ENCODE measurements at places on chromosomes 16 and 17. TPM values are rescaled to one million over a fixed set of nuclear protein-coding genes. Genes with fewer than 3 reads are reported as not detected.

- no peak for DNase-seq
These were observed 272.4 kb downstream of the IRF8 start for GRCh38 chr16:86171329-86171728.

GRCh38 chr16:56626685-56627084 is 1.1 kb downstream of the MT1E start:
- DNase-seq, result no peak

- no peak for DNase-seq
These were observed 987 bp downstream of the TSR3 start for GRCh38 chr16:1350691-1351090.

GRCh38 chr17:56608944-56609343 is 15.4 kb downstream of the NOG start:
- DNase-seq, result no peak

GRCh38 chr16:24208710-24209109 is 47.4 kb upstream of the CACNG3 start:
- no peak for DNase-seq

- DNase-seq, result no peak
These were observed 11.8 kb downstream of the TEX14 start for GRCh38 chr17:58680038-58680369.

- DNase-seq, result no peak
These were observed 36.1 kb upstream of the FASN start for GRCh38 chr17:82134101-82134500.

- no peak for DNase-seq
These were observed 4.5 kb downstream of the ARHGDIA start for GRCh38 chr17:81866440-81867169.

DNA sequence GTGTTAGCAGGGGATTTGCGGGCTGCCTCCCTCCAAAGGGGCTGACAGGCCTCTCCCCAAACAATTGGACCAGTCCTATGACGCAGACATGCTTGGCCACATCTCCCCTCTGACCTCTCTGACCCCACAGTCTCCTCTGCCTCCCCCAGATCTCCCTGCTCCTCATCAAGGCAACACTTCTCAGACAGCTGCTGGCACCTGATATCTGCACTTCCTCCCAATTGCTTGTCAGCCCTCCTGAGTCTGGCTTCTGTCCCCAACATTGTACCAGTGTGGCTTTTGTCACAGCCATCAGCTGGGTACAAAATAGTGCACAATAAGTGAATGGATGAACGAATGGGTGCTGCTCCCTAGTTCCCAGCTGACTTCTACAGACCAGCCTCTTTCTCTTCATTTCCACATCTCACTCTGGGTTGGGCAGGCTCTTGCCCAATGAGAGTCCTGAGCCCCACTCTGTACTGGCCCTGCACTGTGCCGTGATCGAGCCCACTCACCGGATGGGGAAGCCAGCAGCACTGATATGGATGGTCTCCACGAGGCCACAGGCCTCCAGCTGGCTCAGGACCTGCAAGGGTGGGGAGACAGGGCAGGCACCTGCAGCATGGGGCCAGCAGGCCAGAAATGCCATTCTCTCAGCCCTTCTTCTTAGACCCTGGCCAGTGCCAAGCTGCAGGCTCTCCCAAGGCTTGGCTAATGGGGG is 17.1 kb downstream of the ZNHIT3 start:
- DNase-seq, result no peak

DNA sequence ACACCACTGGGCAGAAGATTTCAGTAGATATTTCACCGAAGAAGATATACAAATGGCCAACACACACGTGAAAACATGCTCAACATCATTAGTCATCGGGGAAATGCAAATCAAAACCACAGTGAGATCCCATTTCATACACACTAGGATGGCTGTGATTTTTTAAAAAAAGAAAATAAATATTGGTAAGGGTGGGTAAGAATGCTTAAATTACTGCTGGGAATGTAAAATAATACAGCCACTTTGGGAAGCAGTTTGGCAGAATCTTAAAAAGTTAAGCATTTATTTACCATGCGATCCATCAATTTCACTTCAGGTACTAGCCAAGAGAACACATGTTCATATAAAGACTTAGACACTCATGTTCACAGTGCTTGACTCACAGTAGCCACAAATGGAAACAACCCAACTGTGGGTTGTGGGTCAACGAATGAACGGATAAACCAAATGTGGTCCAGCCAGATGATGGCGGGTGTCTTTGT is 6.5 kb upstream of the C16orf74 start:
- DNase-seq, result no peak

DNA sequence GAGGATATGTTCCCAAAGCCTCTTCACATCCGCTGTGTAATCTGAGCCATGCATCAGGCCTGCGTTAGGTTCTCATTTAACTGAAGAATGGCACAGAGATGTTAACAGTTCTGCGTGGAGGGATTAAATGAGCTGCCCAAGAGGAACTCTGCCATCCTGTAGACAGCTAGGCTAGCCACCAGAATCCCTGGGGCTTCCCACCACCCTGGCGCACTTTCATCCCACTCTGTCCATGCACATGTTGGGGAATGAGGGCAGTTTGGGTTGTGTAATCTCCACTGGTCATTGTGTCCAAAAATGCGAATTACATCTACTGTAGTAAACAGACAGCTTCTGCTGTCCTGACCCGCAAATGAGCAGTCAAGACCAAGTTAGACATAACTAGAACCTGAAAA is 1.0 kb upstream of the GLG1 start:
- DNase-seq, result no peak

GRCh38 chr16:8740775-8741355 is 56.6 kb downstream of the TMEM186 start:
- DNase-seq, result peak; percentile 44

DNA sequence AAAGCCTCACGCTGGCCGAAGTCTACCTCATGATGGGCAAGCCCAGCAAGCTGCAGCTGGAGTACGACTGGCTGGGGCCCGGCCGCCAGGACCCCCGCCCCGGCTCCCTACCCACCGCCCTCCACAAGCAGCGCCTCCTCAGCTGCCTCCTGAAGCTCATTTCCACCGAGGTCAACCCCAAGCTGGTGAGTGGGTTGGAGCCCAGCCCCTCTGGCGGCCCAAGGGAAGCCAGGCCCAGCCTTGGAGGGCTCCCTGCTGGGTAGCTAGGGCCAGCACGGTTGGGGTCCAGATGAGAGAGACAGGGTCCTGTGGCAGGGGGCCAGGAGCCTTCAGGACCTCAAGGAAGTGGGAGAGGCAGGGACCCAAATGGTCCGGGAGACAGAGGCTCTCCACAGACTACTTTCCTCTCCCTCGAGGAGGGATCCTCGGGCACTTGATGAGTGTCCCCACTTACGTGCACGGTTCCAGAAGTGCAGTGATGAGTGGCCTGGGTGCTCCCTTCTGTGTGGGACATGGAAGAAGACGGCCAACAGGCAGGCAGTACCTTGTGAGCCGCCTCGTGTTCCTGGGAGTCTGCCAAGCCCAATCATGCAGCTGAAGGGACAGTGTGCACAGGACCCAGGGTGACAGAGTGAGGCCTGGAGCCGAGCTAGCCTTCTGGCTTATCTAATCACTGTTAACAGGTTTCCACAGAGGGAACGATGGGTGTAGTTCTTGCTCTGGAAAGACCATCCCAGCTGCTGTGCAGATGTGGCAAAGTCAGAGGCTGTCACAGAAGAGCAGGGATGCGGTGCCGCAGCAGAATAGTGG is 21.1 kb upstream of the JPT2 start:
- peak; percentile 51 for DNase-seq

- DNase-seq, result peak; percentile 63
These were observed 532 bp downstream of the KDM6B start for GRCh38 chr17:7834542-7834956.

DNA sequence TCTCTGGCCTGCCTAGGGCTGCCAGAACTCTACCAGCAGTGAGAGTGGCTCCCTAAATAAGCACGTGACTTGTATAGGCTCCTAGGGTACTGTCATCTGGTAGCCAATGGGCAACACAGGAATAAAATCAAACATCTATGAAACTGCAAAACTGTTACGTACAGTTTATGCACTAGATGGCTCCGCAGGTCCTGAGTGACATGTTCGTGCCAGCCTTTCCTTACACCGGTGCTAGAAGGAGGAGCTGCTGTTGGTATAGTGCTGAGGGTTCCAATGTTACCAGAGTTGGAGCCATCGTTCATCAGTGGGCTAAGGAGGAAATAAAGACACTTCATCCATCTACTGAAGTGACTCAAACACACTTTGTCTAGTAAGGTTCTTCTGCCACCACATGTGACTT is 63.2 kb upstream of the TRAP1 start:
- no peak for DNase-seq

Gene RAB37
- 5.9 TPM for polyA plus RNA-seq

Gene GNGT2
- polyA plus RNA-seq, result 2.2 TPM

Gene PLD6
- polyA plus RNA-seq, result 1.2 TPM

Gene NTN1
- 1.5 TPM for polyA plus RNA-seq

Gene PMFBP1
- 0.06 TPM for polyA plus RNA-seq

Gene TPSG1
- 0.55 TPM for polyA plus RNA-seq

Gene PRSS33
- not detected for polyA plus RNA-seq

Gene SLC35G6
- polyA plus RNA-seq, result not detected

Gene CACNA1H
- 0.21 TPM for polyA plus RNA-seq

Gene TELO2
- polyA plus RNA-seq, result 19.3 TPM

Gene CCR7
- 0.40 TPM for polyA plus RNA-seq

Data from liver (tissue), 10 donors.